ENCODE measurements at places on chromosomes 7 and 10.

GRCh38 chr7:130891254-130892094 is 157.5 kb upstream of the KLF14 start:
- peak; percentile 74 for DNase-seq

GRCh38 chr10:125061557-125062226 is 98.7 kb downstream of the CTBP2 start:
- no peak for DNase-seq

- DNase-seq = no peak
These were observed 43.0 kb downstream of the ANK3 start for GRCh38 chr10:60346661-60347060.

- no peak for DNase-seq
These were observed 8.1 kb upstream of the REPIN1 start for GRCh38 chr7:150360363-150361058.

- no peak for DNase-seq
These were observed 102.2 kb downstream of the GRM8 start for GRCh38 chr7:127150543-127150942.

GRCh38 chr7:37920305-37920848 is at the start of gene EPDR1:
TSS of gene EPDR1 (plus strand) at chr7:37920640. CDS start at chr7:37920940, 300 bp downstream.
- DNase-seq = peak; percentile 77

- DNase-seq = no peak
These were observed 51.9 kb downstream of the MTURN start for GRCh38 chr7:30186725-30187124.

GRCh38 chr10:3414667-3415023 is 242.1 kb upstream of the PITRM1 start:
- no peak for DNase-seq

DNA sequence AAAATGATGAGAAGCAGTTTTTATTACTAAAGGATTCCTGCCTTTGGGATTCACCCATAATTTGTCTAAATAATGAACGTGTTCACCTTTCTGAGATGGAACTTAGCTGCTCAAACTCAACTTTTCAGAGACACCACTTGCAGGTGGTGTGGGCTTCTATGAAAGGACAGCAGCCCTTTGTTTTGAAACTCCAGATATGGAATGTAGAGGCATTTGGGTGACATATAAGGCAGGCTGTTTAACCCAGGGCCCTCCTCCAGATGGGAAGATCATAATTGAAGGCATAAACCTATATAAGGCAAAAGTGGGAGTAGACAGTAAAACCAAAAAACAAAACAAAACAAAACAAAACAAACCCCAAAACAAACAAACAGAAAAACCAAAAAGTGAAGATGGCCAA is 11.9 kb upstream of the HUS1 start:
- DNase-seq = no peak

DNA sequence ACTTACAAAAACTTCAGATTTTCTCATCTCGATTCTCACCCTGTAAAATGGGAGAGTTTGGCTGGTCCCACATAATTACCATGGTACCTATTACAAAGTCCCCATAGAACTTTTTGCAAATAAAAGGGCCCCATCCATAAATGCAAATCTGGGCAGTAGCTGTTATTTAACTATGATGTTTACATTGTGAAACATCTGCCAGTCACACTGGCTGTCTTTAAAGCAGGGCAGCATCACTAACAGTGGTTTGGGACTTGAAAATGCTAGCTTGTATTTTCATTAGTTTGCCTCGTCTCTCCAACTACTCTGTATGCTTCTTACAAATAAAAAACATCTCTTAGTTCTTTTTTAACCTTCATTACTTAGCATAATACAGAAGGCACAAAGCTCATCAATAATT is 240.7 kb downstream of the FZD1 start:
- DNase-seq = no peak

DNA sequence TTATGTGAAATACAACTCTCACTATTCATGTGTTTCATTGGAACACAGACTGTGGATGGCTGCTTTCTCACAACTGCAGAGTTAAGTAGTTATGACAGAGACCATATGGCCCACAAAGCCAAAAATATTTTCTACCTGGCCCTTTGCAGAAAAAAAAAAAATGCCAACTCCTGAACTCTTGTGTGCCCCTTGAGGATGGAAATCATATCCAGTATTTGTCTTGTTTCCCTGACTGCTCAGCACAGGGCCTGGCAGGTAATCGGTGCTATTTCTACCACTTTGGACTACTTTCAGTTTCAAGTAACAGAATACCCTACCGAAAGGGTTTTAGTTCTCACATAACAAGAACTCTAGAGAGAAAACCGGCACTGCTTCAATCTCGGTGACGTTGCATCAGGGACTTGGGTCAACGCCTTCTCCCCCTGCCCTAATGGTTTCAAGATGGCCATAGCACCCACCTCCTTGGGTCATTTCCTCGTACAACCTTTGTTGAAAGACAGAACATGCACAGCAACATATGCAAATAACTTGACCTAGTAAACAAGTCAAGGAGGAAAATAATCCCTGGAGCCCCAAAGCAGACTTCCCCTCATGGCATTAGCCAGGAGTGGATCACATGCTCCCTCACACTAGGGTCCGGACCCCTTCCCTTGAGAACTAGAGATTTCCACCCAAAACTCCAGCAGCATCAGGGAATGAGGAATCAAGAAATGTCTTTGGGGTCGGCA is 11.8 kb upstream of the GPNMB start:
- no peak for DNase-seq

- DNase-seq = no peak
These were observed 117.8 kb downstream of the TES start for GRCh38 chr7:116328161-116328560.

DNA sequence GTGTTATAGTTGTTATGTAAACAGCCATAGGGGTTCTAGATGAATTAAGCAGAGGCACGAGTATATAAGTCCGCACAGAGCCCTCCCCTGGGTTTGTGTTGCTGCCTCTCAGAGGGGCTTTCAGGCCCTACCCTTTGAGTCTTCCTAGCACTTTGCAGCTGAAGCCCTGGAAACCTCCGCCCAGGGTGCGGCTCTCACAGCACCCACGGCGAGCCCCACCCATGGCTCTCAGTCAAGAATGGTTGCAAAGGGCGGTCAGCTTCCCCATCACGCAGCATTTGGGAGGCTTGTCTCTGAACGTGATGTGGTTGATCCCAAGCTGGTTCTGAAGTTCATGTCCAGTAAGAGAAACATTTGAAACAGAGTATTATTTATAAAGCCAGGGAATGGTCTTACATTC is 18.8 kb upstream of the INSIG1 start:
- no peak for DNase-seq

- DNase-seq = no peak
These were observed 279.7 kb upstream of the PLPP4 start for GRCh38 chr10:120177330-120177729.

DNA sequence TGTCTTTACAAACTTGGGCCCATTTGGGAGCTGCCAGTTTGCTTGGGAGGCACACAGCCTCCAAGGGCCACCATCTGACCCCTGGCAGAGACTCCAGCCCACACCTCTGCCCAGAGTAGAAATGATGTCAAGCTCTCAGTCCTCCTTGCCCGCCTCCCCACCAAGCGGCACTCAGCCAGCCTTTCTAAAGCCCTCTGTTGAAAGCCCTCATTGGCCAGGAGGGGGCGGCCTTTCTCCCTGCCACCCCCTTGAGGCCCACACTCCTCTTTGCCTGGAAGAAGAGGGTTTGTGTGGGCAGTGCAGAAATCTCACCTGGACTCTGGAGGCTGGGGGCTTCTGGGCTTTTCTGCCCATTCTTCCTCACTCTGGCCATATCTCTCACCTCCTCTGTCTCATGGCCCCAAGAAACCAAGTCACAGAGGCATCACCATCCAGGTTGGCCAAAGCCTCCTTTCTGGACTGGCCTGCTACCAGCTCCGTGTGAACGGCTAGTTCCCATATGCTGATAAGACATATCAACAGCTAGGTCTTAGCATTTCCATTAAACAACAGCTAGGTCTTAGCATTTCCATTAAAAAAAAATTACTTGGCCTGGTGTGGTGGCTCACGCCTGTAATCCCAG is 36.1 kb downstream of the UBTD1 start:
- peak; percentile 46 for DNase-seq

DNA sequence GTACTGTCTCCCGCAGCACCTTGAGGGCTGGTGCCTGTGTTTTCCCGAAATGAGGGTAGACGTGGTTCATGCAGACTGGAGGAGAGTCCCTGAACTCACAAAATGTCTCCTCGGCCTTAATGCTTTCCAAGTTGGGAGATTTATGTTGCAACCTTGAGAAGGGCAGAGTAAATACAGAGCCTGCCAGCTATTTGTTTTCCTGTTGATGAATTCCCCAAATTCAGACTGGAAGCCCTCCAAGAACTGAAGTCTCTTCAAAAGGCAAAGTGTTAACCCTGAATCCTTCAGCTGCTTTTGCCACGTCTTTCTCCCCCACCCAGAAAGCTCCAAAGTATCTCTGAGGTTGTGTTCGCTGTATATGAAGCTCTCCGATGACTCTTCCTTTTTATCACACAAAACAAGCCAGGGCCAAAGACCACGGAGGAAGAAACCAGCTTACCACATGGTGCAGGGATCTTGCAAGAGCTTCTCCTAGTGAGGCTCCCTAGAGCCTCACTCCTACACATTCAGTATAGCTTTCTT is 254.7 kb upstream of the NFE2L3 start:
- DNase-seq = no peak

DNA sequence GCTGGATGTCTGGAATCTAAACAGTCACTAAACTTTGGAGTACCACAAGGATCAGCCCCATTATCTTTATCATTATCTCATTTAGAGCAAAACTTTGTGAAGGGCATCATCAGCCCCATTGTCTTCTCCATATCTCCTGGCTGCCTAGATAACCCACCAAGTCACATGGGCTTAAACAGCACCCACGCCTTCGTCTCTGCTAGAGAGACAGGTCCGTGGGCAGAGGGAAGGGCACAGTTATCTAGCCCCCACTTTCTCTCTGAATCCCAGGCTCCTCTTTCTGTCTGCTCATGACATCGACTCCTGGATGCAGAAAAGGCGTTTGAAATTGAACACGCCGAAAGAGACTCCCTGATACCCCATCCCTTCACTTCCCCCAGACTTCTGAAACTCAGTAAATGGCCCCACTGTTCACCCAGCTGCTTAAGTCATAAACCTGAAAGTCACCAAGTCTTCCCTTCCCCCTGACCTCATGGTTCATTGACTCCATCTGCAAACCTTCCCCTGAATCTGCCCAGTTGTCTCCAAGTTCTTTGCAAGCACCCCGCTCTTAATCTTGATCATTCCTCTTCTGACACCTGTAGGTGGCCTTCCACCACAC is 20.9 kb upstream of the PARD3 start:
- DNase-seq = no peak

DNA sequence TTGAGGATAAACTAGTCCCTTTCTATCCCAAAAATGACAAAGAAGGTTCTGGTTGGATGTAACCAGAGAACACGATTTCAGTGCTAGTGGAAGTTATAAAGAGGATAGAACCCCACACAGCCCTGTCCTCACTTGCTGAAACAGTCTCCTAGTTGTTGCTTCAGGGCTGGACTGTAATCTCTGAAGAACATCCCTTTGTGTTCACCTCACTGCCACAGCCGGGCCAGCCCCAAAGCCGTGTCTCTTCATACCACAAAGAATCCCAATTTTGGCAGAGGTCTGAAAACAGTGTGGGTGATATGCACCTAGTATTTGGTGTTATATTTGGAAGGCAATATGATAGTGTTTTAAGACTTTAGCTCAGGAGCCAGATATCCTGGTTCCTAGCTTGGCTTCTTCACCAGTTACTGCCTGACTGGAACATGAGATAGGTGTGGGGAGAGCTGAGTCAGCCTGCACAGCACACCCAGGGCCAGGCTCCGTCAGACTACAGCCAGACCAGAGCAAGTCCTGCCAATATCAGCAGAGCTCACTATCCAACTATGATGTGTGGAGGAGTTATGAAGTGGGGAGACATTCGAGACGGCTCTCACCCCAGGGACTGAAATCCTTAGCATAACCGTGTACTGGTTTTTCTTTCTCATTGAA is 21.2 kb downstream of the CYP3A4 start:
- peak; percentile 91 for DNase-seq

GRCh38 chr7:6442114-6442513 is 5.6 kb downstream of the DAGLB start:
- DNase-seq = no peak

GRCh38 chr7:32250003-32250402 is 179.8 kb upstream of the PDE1C start:
- DNase-seq = no peak

DNA sequence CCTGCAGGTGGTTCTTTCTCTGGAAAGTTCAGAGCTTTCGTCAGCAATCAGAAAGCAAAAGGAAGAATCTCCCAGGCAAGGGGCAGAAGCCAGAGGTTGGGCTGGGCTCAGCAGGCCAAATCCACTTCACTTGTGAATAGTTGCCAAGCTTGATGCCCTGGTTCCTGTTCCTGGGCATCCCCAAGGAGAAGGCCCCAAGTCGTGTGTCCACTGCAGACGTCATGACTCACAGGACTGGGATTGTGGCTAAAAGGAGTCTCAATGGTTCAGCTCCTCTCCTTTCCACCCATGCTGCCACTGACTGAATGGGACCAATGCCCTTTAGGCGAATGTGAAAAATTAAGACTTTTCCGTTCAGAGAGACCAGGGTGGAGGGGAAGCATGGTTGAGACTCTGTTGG is 38.6 kb upstream of the TRIM8 start:
- DNase-seq = no peak

GRCh38 chr7:37549076-37549931 is 100.6 kb upstream of the ELMO1 start:
- DNase-seq = no peak
